Hematopoietic multipotent progenitor cell treated with erythropoietin and hydrocortisone succinate and interleukin-3 and kit ligand, for 6 days (in vitro differentiated cells): ENCODE measurements at places on chromosomes 2 and 18.

GRCh38 chr2:85623991-85624390 lies 8.0 kb downstream of the USP39 start:
- no peak for DNase-seq

GRCh38 chr2:41381701-41382100 lies 666.1 kb upstream of the PKDCC start:
- DNase-seq: no peak

- DNase-seq: peak; percentile 28
These were observed 42.0 kb downstream of the TTR start for GRCh38 chr18:31633392-31634330.

GRCh38 chr2:179538406-179539123 lies 273.9 kb upstream of the SESTD1 start:
- no peak for DNase-seq

DNA sequence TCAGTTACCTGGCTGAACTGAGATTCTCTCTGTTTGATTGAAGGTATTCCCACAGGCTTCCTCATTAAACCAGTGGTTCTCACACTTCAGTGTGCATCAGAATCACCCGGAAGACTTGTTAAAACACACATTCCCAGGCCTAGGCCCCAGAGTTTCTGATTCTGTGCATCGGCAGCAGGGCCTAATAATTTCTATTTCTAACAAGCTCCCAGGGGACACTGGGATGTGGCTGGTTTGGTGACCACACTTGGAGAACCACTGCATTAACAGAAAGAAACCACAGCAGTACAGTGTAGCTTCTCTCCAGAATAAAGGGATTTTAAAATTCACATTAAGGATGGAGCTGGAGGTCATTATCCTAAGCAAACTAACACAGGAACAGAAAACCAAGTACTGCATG lies 6.5 kb downstream of the MRO start:
- no peak for DNase-seq

GRCh38 chr2:33215299-33215698 lies 261.1 kb upstream of the RASGRP3 start:
- DNase-seq: no peak

- no peak for DNase-seq
These were observed 211.9 kb downstream of the MYCN start for GRCh38 chr2:16152071-16152927.

- DNase-seq: peak; percentile 37
These were observed 164.4 kb downstream of the SOCS6 start for GRCh38 chr18:70453058-70453775.

DNA sequence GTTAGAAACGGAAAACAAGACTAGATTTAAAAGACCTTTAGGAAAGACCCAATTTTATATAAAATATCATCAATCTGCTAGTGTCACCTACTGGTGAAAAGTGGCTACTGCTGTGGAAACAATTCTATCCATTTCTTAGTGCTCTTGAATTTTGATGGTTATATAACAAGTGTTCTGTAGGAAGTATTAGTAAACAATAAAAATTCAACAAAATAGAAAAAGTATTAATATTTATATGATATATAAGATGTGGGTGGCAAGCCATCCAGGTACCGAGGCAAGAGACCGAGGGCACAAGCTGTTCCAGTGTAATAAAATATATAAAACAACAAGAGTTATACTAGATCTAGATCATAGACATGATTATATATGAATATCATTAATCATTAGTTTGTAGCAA lies 6.2 kb upstream of the TMEM87B start:
- DNase-seq: peak; percentile 83

- DNase-seq: no peak
These were observed 149.4 kb upstream of the EPAS1 start for GRCh38 chr2:46147626-46148368.

DNA sequence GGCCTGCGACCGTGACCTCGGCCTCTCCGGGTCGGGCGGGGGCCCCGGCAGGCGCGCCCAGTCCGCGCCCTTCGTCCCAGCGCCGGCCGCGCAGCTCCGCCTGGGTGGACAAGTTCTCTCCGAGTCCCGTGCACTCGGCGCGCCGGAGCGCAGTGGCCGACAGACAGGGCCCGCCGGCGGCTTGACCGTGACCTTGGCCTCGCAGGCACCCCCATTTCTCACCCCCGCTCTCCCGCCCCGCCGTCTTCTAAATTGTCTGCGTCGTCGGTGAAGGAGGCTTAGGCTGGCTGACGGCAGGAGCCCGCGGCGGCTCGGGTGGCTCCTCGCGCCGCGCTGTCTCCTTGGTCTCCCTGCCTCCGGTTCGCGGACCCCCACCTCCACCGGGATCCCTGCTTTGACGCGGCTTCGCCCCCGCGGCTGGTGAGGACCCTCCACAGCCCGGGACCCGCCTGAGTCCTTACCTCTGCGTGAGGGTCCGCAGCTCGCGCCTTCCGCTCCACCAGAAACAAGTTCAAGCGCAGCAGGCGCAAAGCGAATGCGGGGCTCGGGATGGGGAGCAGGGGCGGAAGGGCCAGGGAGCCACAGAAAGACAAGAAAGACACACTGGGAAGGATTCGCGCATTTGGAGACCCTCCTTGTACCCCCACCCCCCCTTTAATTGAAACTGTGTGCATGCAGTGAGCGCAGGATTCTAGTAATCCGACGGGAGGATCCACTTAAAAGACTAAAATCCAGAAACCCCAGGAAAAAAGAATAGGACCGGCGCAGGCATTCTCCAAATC lies 4.0 kb downstream of the PTGR3 start:
- peak; percentile 27 for DNase-seq

- no peak for DNase-seq
These were observed 424.0 kb downstream of the NR4A2 start for GRCh38 chr2:155908567-155908966.

DNA sequence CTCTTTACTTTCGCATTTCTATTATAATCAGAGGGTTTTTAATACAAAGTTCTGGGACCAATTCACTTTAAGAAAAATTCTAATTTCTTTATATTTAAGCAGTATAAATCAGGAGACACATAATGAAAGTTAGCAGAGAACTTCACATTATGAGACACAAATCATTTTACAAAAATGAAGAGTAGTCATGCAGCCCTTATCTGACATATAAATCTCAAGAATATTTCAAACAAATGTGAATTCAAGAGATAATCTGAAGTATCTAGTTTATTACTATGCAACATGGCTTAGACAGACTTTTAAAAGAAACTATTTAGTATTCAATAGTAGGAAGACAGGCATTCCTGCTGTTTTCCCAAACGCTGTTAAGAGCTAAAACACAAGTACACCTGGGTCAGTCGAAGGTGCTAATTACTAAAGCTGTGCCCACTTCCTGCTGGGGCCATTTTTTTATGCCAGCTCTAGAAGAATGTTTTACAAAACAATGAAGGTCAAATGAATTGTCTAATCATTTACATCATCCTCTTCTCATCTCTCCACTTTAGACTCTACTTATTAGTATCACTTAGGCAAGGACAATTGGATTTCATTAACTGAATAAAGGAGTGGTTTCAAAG lies 40.2 kb downstream of the CWC22 start:
- no peak for DNase-seq

GRCh38 chr2:3154700-3155099 lies 222.9 kb downstream of the EIPR1 start:
- no peak for DNase-seq

DNA sequence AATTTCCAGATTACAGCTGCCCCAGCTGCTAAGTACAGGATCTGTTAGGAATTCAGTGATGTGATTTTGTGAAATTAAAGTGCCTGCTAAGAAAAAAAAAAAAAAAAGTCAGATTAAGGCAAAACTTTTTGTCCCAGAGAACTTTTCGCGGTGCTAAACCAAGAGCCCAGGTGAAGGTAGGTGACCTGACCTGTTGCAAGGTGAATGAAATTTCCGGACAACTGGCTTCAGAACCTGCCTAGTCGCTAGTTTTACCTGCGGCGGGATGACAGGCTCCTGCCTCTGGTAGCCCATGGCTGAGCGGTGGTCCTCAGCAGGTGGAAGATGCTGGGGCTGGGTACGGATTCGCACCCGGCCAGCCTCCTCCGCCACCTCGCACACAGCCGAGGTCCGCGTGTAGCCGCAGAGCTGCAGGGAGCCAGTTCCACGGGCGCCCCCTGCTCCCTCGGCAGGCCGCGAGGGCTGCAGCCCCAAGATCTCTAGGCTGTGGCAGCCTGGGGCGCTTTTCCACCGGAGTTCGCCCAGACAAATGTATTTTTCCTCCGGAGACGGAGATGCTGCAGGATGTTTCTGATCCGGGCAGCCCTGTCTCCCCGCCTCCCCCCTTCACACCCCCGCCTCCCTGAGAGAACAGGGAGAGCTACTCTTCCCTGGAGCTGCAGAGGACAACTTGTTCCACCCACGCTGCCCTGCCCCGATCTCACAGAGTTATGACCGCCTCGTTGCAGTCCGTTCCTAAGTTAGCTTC lies at the start of gene SLC38A11:
TSS of gene SLC38A11 (minus strand) at position 572 of the 748 bp plus-strand sequence. CDS start at position 294, 278 bp downstream.
- DNase-seq: peak; percentile 43

DNA sequence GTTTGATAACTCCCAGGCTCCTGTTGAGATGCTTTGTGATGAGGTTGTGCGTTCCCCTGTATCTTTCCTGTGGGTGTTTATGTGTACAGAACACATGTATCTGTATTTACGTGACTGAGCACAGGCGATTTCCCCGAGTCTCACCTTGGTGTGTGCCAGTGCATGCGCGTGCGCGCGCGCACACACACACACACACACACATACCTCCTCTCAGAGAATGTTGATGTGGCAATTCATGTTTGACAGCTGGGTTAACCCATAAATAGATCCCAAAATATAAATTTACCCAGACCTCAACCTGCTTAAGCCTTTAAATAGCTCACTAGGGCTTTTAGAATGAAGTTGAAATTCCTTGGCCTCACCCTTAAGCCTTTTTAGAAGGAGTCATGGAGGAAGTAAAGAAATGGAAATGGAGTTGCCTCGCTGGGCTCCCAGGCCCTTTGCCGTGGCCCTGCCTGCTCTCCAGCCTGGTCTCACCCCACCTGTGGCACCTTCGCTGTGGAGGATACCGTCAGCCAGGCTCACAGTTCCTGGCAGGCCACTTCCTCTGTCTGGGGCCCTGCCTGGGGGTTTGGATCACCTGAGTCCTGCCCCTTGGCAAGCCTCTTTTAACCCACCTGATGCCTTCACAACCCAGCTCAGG lies 20.3 kb downstream of the AGAP1 start:
- no peak for DNase-seq

DNA sequence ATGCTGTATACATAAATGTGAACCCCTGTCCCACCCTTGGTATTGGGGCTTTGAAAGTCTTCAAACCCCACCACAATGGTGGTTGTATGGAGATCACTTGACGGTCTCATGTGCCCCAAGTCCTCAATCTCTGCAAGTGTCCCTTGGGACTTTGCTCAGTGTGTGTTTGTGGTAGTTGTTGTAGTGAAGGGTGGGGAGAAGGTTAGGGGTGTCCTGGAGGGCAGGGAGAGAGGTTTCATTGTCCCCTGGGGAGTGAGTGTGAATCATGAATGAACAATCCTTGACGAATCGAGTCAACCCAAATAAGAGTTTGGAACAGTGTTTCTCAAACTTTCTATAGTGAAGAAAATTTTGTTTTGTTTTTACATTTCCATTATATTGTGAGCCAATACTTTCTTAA lies 28.1 kb downstream of the COL4A3 start:
- DNase-seq: no peak

DNA sequence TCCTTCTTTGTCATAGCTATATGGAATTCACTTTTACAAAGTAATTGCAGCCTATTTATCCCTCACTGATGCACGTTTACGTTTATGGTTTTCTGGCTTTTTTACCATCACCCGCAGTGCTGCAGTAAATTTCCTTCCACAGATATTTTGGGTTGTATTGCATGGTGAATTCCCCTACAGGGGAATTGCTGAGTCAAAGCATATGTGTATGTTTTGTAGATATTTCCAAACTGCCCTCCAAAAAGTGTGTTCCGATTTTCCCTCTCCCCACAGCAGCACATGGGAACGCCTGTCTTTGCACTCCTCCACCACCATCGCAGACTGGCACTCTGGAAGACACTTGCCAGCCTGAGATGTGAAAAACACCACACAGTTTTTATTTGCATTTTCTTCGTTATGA lies 80.6 kb upstream of the UXS1 start:
- no peak for DNase-seq

DNA sequence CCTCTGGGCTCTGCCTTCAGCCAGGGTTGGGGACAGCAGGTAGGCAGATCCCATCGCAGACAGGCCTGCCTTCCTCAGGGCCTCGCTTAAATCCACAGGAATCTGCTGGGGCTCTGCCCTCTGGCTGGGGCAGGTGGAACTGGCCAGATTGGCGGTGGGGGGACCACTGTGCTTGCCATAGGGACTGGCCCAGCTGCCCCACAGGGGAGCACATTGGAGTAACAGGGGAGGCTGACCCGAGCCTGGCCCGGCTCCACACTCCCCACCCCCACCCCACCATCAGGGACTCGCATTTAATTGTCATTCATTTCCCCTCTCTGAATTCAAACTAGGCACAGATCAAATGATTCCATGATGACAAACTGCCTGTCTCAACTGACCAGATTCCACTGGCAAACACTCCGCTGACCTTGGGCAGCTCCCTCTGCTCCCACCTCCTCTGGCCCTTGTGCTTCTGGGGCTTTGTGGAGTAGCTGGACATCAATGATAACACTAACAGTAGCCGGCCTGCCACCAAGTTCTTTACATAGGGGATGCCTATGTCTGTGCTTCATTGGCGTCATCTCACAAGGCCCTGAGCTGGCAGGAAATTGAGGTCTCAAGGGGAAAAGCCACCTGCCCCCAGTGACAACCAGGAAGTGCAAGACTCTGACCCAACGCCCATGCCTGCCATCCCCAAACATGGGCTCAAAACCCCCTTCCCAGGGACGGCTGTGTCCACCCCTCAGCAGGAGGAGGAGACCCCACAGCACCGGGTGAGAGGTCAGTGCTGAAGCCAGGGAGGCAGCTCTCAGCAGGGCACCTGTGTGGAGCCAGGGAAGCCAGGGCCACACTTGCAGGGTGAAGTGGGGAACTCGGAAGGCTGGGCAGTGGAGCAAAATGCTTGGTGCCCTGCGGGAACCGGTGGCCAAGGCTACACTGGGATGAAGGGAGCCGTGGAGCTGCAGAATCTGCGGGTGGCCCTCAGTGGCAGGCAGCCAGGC lies 2.1 kb upstream of the B3GNT7 start:
- DNase-seq: no peak

GRCh38 chr2:121626777-121627524 lies 22.3 kb downstream of the CLASP1 start:
- peak; percentile 49 for DNase-seq

DNA sequence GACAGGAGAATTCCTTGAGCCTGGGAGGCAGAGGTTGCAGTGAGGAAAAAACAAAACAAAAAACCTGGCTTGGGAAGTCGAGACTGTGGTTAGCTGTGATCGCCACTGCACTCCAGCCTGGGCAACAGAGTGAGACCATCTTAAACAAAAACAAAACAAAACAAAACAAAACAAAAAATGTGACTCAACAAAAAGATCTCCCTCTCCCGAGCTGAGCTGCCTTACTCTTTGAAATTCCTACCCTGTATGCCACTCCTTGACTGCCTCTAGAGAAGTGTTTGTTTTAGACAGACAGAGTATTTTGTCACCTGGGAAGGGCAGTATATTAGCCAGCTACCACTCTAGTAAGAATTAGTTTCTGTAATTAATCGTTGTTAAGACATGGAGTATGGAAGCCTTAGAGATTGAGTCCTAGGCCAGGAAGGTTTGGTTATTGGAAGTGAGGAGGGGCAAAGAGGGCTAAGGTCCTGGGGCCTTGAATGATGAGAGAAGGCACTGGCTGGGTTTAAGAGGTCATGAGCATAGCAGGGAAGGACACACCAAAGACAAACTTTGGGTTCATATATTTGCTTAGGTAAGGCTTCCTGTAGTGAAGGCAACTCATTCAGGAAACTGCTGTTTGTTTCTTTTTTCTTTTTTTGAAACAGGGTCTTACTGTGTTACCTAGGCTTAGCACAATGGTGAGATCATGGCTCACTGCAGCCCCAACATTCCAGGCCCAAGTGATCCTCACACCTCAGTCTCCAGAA lies 56.0 kb downstream of the HAUS1 start:
- DNase-seq: no peak

- DNase-seq: no peak
These were observed 19.0 kb downstream of the DIPK1C start for GRCh38 chr18:74438091-74438490.
